ENCODE measurements at places on chromosomes 1 and 21.

DNA sequence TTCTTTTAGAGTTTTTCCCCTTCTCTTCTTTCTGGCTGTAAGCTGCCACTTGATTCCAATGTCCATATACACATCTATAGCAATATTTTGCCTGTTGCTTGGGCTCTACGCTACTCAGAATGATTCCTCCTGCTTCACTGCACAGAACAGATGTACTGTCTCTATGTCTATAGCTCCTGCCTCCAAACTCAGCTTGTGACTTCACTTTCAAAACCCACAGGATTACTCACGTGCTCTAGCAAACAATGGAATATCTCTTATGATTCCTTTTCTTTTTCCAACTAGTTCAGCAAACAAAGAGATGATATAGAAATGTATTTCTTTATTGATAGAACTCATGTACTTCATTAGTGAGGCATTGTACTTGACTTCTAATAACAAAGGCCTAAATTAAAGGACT lies 80.5 kb upstream of the SOX13 start:
- DNase-seq, result peak; percentile 8

GRCh38 chr1:93753791-93754763 lies 72.4 kb upstream of the BCAR3 start:
- peak; percentile 91 for DNase-seq

- DNase-seq, result no peak
Observed at GRCh38 chr1:117636637-117637425, 31.0 kb downstream of the TENT5C start.

GRCh38 chr1:115531631-115532264 lies 110.0 kb upstream of the VANGL1 start:
- DNase-seq, result no peak

- peak; percentile 5 for DNase-seq
Observed at GRCh38 chr1:192311281-192311680, 5.5 kb upstream of the RGS21 start.

GRCh38 chr1:5974631-5975030 lies 17.6 kb downstream of the NPHP4 start:
- DNase-seq, result no peak

- peak; percentile 57 for DNase-seq
Observed at GRCh38 chr1:212045981-212046380, 10.4 kb downstream of the DTL start.

- peak; percentile 10 for DNase-seq
Observed at GRCh38 chr1:113674591-113674990, 84.7 kb downstream of the PHTF1 start.

DNA sequence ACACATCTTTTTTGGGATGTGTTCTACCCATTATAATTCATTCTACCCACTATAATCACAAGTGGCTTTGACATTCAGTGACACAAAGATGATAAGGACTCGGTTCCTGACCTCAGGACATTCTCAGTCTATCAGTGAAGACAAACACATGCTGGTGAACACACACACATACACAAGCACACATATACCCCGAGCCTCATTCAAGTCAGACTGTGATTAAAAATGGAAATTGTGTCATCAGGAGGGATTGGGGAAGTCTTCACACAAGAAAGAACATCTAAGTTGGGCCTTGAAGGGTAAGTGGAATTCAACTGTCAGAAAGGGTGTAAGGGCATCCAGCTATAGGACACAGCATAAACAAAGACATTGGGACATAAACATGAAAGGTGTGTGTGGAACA lies 2.6 kb upstream of the LAD1 start:
- DNase-seq, result no peak

DNA sequence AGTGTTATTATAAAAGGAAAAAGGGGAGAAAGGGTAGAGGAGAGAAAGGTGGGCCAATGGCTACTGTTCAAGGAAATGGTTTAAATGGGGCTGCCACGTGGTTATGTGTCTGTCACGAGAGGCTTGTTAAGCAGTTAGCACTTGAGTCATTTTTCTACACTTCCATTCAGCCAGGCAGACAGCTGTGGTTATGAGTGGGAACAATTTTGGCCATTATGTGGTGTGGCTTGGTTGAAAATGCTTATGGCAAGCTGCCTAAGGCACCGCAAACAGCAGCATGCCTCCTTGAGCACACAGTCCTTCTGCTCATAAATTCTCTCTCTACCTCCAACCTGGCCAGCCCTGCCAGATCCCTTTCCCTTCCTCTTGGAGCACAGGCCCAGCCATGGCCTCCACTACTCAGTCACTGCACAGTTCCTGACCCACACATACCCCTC lies 3.2 kb upstream of the SRM start:
- DNase-seq, result peak; percentile 84
